ENCODE measurements at places on chromosomes 5 and 9.
A peak's percentile ranks its signal among the peaks of the same experiment; 100 is the strongest.

GRCh38 chr9:91902475-91903125, 47.4 kb downstream of the ROR2 start:
- no peak for DNase-seq

DNA sequence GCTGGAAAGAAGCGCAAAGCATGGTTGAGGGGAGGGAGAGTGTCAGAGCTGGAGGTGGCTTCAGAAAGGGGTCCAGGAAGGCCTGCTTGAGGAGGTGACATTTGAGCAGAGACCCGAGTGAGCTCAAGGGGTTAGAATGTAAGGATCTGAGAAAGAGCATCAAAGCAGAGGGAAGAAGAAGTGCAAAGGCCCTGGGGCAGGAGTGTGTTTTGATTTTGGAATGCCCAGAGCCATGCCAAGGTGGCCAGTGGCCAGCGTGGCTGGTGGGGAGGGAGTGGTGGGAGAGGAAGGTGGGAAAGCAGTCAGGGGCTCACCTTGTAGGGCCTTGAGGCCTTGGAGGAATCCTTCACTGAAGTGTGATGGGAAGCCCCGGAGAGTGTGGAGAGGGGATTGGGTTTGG, 15.4 kb downstream of the FGF18 start:
- DNase-seq = no peak

- peak; percentile 92 for DNase-seq
These were observed 306.3 kb downstream of the TLE4 start for GRCh38 chr9:79877943-79878602.

DNA sequence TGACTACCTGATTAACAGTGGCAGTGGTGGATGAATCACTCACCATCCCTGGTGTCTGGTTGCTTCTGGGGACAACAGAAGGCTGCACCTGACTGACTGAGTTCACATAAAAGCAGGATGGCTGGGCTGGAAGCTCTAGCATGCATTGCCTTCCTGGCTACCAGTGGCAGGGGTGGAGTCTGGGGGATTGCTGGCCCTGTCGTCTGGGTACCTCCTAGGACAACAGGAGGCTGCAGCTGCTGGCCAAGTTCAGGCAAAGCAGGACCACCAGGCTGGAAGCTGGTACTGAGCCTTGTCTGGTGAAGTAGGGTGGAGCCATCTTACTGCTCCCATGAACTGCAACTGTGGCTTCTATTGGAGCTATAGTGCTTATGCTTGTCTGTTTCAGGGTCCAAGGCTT, 480.8 kb upstream of the CTNND2 start:
- no peak for DNase-seq

GRCh38 chr5:472076-472655, 29.2 kb downstream of the EXOC3 start:
- peak; percentile 28 for DNase-seq

DNA sequence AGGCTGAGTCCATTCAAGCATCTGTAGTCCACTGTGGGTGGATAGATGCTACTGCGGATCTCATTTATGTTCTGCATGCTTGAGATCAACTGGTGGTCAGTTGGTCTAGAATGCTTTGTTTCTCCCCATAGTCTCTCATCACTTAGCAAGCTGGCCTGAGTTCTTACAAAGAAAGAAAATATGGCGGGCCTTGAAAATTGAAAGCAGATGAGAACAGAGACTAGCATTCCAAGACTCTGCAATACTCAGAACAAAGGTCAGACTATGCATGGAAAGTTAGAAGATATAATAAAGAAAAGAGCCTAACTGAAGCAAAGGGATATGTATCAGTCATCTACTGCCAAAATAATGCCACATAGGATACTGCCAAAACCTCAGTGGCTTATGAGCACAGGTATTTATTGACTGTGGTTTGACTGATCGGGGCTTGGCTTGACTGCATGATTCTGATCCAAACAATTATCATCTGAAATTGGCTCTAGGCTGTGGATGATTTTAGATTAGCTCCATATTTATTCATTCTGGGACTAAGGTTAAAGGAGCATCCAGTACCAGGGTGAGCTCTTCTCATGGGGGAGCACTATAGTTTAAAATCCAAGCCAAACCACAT, 258.9 kb downstream of the TAF11L14 start:
- no peak for DNase-seq

GRCh38 chr5:160451281-160451680, 29.6 kb downstream of the PTTG1 start:
- DNase-seq = no peak

GRCh38 chr9:137295238-137295811, 6.7 kb downstream of the NRARP start:
- peak; percentile 51 for DNase-seq

- DNase-seq = peak; percentile 11
These were observed 329 bp downstream of the CDC23 start for GRCh38 chr5:138212828-138213160.

DNA sequence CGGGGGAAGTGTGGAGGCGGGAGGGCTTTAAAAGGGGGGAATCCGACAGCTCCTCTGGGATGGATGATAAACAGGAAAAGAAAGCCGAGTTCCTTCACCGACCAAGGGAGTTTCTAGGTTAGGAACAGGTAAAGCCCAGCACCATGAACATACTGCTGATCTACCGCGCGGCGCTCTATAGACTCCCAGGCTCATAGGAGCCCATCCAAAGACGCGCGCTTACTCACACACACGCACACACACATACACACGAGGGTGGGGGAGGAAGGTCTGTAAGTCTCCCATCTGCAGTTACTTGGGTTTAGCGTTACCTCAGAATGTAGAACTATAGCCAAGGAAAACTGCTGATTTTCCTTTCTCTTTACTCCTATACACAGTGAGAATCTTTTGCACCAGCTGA, 2.6 kb upstream of the GABRB2 start:
- no peak for DNase-seq
